ENCODE measurements at places on chromosomes 12 and 14.

GRCh38 chr14:105845725-105846309, 319.4 kb downstream of the TMEM121 start:
- no peak for DNase-seq

- DNase-seq: no peak
Measured at GRCh38 chr12:45191239-45191638, 24.7 kb upstream of the ANO6 start.

DNA sequence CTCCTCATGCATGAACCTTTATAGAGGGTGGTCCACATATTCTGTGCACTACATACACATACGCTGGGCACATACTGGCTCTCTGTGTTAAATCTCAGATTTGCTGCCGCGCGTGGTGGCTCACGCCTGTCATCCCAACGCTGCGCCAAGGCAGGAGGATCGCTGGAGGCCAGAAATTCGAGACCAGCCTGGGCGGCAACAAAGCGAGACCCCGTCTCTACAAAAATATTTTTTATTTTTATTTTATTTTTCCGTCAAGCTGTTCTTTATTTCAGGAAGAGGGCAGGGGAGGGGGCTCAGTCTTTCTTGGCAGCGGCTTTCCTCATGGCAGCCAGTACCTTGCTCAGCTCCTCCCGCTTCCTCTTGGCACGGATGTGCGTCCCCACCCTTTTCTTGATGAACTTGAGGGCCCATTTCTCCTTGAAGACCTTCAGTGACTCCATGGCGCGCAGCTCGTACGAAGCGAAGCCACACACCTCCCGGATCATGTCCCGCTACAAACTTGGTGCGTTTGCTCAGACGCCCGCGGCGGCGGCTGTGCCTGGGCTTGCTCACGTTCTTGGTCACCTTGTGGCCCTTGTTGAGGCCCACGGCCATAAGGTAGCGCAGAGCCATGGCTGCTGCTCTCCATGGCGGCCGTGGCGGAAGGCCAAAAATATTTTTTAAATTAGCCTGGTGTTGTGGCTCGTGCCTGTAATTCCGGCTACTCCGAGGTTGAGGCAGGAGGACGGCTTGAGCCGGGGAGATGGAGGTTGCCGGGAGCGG, 3.2 kb downstream of the DCAF4 start:
- DNase-seq: no peak

DNA sequence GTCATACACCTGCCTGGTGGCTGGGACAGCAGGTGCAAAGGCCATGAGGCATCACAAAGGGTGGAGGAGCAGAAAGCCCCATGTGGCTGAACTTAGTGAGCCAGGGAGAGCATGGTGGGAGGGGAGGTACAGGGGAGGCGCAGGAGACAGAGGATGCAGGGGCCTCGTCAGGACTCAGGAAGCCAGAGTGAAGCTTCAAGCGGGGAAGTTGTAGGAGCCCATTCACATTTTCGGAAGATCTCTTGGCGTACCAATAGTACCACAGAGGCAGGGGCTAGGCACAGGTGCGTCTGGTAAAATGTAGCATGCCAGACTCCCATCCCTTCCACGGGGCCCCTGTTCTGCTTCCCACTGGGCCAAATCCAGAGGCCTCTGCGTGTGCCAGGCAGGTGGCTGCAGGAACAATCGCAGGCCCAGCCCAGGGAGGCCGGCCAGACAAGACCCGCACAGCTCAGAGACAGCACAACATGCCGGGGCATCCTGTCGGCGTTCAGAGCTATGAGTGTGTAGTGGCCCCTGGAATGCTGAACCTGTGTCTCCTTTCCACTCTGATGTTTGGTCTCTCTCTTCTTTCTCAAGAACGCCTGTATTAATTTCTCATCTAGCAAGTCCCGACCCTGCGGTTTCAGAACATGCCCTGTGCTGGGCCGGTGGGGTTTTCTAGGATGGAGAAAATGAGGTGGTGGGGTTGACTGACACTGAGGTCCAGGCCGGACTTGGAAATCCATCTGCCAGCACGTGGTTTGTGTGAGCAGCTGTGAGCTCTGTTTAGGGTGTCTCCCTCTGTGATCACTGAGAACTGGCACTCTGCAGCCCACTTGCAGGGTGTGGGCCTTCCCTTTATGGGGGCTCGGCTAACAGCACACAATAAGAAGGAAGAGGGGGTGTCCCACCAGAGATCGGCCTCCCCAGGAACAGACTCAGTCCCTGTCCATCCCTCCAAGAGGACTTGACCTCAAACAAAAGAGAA, 5.5 kb upstream of the TMEM132D start:
- DNase-seq: no peak

GRCh38 chr12:130401703-130402102, 64.0 kb downstream of the PIWIL1 start:
- DNase-seq: no peak

- no peak for DNase-seq
Measured at GRCh38 chr14:85566603-85567002, 36.7 kb downstream of the FLRT2 start.

DNA sequence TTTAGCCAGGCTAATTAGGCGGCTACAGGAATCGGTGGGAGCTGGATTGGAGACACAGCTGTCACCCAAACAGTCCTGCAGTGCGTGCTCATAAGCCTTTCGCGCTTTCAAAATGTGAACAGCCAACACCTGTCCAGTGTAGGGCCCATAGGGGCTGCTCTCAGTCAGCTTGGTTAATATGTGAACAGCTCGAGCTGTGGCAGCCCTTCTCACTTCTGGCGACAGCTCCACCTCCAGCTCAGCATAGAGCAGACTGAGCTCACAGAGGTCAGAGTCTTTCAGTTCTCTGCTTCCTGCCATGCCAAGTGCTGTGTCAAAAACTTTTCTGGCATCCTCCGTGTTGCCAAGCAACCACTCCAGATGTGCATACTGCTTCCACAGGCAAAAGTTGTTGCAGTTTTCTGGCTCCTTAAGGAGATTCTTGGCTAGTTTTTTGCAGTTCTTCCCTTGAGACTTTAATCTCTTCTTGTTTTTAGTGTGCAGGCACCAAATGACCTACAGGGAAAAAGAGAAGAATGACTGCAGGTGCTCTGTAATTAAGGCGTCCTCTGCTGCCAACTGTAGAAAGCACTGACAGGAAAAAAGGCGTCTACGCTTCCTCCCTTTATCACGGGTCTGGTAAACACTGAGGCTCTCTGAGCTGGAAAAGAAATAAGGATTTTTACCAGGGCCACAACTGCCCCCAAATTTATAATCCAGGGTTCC, 32.5 kb downstream of the PSMC1 start:
- no peak for DNase-seq

DNA sequence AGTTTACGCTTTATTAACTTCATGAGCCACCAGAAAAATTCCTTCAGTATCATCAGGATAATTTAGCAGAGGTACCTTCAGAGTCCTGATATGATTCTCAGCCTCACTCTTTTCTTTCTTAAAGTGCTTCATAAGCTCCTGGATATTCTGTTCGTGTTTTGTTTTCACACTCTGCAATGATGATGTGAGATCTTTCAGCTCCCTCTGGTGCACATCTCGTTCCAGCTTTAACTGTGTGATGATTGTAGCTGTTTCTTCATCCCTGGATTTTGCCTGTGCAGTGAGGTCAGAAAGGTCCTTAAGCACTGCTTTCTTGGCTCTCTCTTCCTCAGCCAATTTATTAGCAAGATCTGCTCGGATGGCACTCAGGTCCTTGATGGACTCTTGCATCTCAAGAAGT, 156.7 kb downstream of the CEP128 start:
- DNase-seq: no peak

GRCh38 chr14:94768521-94769390, 1.2 kb downstream of the GSC start:
- DNase-seq: no peak

GRCh38 chr12:18428416-18428815, 167.1 kb downstream of the PIK3C2G start:
- no peak for DNase-seq

DNA sequence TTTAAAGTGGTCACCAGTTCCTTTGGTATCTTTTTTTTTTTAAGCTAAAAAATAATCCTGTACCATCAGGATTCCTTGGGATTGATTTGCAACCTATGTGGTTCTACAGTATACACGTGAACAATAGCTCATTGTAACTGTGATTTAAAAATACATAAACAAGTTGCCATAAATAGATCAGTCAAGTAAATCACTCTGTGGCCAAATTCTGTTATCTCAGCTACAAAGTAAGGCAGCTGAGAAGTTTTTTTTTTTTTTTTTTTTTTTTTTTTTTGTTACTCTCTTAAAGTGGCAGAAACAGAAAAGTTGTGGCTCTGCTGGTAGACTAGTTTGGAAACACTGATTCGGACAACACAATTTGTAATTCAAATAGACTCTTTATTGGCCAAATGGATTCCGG, 104.5 kb downstream of the PRICKLE1 start:
- no peak for DNase-seq

DNA sequence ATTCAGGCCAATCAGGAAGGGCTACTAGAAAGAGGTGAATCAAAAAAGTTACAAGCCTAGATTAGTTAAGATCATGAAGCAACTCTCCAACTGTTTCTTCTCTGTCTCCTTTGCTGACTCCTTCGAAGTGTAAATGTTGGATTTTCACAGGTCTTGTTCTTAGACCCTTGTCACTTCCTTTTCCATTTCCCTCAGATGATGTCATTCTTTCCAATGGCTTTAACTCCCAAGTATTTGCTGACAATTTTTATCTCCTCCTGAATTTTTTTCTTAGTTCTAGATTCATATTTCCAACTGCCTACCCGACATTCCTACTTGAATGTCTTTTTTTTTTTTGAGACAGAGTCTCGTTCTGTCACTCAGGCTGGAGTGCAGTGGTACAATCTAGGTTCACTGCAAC, 10.8 kb downstream of the GAS2L3 start:
- DNase-seq: no peak

DNA sequence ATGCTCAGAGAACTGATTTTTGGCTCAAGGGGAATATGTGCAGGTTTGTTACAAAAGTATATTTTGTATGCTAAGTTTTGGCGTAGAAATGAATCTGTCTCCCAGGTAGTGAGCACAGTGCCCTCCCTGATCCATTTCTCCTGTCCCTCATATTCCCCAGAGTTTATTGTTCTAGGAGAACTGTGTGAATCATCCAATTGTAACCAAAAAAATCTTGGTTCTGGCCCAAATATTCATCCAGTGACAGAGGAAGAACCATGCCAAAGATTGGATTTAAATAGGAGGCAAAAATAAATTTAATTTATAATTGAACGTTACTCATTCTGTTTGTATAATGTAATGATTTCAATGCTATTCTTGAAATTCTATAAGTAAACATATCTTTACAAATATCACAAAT, 4.8 kb downstream of the CATSPERB start:
- DNase-seq: no peak

DNA sequence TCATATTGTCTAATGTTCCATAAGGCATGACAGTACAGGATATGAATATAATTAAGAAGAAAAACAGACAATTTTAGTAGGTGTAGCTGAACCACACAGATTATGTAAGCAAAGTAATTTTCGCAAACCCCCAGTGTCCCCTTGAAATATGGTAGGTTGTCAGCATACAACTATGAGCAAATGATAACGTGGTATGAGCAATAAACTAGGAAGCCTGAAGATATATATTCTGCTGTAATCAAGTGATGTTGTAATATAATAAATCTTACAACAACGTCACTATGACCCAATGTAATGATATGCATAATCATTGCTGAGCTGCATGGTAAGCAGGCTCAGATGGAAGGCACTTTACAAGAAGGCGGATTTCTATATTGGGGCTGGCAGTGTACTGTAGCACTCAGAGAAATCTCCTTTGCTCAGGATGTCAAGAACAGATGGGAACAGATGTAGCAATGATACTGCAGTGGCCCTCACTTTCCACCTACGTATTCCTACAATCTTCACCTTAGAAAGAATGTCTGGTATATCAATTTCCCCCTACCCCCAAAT, 47.8 kb upstream of the MYF6 start:
- DNase-seq: no peak

DNA sequence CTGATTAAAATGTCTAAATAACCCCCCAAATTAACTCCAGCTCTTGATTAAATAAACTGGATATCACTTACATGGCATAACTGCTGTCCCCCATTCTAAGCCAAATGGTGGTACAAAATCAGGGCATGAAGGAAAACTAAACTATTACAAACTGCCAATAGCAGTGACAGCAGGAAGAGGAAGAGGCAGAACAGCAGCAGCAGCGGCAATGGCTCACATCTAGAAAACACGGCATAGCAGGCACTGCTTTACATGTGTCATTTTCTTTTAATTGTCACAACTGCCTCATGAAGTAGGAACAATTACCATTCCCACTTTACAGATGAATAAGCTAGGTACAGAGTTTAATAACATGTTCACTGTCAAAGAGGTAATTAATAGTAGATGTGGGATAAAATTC, 92.0 kb downstream of the EPS8 start:
- DNase-seq: no peak

Data from activated CD4-positive, alpha-beta T cell treated with anti-CD3 and anti-CD28 coated beads for 24 hours (primary cell).